Skeletal muscle tissue (tissue), 5 donors: ENCODE measurements at places on chromosomes 2 and 18. TPM values are rescaled to one million over a fixed set of nuclear protein-coding genes. Genes with fewer than 3 reads are reported as not detected.

The CCDC68 gene
- 0.52 TPM for total RNA-seq

The C2orf78 gene
- total RNA-seq: not detected

The SLC23A3 gene
- total RNA-seq: 0.52 TPM

The LINC00305 gene
- total RNA-seq: not detected

The UGT1A3 gene
- total RNA-seq: not detected
